ENCODE measurements at places on chromosomes 11 and 22.

DNA sequence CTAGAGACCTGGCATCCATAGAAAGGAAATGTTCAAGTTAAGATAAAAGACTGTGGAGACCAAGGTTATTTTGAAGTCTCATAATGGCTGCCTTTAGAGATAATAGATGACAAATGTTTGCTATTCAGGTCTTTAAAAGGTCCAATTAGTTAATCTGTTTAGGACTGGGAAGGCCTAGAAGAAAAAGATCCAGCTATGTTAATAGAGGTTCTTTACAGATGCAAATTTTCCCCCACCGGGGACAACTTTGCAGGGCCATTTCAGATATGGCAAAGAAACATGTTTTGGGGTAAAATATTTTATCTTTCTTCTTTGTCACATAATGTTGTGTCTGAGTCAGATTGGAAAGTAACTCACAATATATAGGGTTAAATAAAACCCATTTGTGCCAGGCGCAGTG, 3.1 kb upstream of the APOBEC3G start:
- DNase-seq, result no peak

GRCh38 chr11:17268902-17269301, 7.6 kb upstream of the NUCB2 start:
- no peak for DNase-seq

GRCh38 chr22:29480512-29481264, 670 bp downstream of the NEFH start:
- DNase-seq, result peak; percentile 64

DNA sequence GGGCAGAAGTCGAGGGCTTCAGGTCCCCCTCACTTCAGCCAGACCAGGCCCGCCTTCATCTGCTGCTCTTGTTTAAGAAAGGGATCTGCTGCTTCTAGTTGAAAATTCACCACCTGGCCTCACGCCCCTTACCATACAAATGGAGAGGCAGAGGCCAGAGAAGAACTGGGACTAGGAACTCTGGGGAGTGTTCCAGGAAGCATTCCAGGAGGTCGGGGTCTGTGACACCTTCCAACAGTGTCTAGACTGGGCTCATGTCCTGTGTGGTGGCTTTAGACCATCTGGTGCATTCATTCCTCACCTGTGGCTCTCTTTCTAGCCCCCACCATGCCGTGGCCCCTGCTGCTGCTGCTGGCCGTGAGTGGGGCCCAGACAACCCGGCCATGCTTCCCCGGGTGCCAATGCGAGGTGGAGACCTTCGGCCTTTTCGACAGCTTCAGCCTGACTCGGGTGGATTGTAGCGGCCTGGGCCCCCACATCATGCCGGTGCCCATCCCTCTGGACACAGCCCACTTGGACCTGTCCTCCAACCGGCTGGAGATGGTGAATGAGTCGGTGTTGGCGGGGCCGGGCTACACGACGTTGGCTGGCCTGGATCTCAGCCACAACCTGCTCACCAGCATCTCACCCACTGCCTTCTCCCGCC, 12.3 kb downstream of the TSKU start:
- DNase-seq, result no peak

GRCh38 chr11:66311965-66312548, 4.8 kb downstream of the CD248 start:
- peak; percentile 94 for DNase-seq
